ENCODE measurements at places on chromosomes 2 and 18.
A peak's percentile ranks its signal among the peaks of the same experiment; 100 is the strongest.

DNA sequence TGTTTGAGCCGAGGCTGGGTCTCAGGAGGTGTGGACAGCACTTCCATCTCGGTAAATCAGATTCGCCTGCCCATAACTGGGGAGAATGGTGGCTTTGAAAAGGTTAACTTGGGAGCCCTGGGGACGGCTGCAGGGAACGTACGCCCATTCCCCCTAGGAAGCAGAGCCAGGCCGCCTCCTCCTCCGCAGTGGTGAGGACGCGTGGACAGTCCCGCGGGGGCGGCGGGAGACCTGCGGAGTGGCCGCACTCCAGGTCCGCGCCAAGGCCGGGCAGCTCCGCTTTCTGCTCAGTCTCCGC is 845 bp upstream of the MYCN start:
- DNase-seq = no peak

GRCh38 chr2:33144243-33144642 is 197.5 kb downstream of the LTBP1 start:
- DNase-seq = no peak

- no peak for DNase-seq
Measured at GRCh38 chr2:25375371-25375988, 33.8 kb upstream of the DNMT3A start.

DNA sequence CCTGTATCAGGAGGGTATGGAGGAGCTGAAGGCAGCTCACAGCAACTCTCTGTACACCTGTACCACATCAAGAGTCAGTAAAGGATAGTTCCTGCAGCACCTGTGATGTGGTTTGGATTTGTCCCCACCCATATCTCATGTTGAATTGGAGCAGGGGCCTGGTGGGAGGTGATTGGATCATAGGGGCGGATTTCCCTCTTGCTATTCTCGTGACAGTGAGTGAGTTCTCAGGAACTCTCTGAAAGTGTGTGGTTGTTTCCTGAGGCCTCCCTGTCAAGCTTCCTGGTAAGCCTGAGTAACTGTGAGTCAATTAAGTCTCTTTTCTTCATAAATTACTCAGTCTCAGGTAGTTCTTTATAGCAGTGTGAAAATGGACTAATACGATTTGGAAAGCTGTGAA is 28.9 kb downstream of the OSBPL1A start:
- DNase-seq = peak; percentile 60

DNA sequence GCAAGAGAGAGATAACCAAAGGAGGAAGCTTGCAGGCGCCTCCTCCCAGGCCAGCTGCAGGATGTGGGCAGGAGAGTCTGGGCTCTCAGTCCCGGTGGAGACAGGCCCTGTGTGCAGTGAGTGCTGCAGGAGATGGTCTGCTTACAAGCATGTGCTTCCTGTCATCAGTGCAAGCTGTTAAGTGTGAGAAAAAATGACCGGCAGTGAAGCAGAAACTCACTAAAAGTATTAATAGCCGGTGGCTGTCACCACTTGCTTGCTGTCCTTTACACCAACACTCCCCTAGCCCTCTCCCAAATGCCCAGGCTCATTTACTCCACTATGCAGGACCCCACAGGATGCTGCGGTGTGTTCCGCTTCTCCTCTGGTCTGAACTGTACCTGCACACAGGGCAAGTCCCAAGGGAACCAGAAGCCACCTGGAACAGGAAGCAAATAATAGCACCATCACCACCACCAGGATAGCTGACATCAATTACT is 435.6 kb upstream of the HS6ST1 start:
- DNase-seq = no peak

DNA sequence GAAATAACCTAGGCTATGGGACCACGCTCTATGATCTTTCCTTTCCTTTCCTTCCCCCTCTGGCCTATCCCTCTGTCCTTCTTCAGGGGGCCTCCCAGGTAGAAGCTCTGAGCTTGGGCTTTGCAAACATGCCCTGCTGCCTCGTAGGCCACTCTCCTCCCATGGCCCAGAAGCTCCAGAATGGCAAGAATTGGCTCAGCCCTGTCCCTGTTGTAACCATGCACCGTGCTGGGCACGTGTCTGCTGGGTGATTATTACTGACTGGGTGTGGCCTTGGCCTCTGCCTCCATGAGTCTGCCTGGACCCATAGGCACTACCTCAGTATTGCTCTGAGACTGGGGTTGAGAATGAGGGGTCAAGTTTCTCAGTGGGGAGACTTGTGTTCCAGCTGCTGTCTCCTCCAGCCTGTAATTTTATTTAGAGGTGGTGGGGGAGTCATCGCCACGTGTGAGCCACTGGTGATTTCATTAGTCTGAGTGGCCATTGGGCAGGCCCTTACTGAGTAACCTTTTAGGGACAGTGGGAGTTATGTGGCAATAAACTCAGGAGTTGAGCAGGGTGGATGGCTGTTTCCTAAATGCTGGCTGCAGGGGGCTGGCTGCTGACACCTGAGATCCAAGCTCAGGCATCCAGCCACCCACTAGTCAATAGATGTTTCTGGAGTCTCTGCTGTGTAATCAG is 157.9 kb downstream of the CLIP4 start:
- DNase-seq = no peak

- DNase-seq = no peak
Measured at GRCh38 chr18:58048081-58048642, 4.1 kb downstream of the NEDD4L start.

DNA sequence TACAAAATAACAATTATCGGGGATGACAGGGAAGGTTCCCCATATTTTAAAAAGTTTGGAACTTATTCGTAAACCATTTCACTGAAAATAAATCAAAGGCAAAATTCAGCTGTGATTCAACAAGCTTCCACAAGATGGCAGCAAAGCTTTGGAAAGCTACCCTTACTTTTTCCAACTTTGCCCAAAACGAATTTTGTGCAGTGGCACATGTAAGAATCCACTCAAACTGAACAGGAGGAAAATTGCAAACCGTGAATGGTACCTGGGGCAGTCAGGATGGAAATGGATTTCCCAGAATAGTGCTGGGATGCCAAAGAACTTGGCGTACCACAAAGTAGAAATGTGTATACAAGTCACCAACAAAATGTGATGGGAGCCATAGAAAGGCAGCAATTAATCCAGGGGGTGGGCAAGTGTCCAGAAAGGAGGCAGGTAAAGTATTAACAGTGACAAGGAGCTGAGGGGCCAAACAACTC is 10.7 kb downstream of the RPL31 start:
- no peak for DNase-seq

DNA sequence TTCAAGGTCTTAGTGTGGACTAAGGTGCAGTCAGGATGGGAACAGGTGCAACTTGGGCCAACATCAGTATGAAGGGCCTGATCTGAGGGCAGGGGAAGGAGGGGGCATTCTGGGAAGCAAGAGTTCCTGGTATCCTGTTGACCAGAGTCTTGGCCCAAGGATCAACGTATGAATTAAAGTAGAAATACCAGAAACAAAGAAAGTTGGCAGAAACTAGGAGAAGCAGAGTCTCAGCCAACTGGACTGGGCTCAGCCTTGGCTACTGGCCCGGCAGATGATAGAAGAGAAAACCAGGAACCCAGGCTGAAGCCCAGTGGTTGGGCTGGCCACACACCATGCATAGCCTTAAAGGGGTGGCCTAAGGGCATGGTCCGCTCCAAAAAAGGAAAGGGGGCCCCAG is 2.3 kb downstream of the CETN1 start:
- no peak for DNase-seq

GRCh38 chr18:79199691-79200374 is 130.6 kb downstream of the ATP9B start:
- no peak for DNase-seq

DNA sequence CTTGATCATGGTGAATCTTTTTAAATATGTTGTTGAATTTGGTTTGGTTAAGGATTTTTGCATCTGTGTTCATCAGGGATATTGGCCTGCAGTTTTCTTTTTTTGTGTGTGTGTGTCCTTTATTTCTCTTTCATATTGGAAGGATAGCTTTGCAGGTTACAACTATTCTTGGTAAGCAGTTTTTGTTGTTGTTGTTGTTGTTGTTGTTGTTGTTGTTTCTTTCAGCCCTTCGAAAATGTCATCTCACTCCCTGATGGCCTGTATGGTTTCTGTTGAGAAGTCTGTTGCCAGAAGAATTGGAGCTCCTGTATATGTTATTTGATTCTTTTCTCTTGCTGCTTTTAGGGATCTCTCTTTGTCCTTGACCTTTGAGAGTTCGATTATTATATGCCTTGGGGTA is 74.8 kb downstream of the SEMA4F start:
- no peak for DNase-seq

DNA sequence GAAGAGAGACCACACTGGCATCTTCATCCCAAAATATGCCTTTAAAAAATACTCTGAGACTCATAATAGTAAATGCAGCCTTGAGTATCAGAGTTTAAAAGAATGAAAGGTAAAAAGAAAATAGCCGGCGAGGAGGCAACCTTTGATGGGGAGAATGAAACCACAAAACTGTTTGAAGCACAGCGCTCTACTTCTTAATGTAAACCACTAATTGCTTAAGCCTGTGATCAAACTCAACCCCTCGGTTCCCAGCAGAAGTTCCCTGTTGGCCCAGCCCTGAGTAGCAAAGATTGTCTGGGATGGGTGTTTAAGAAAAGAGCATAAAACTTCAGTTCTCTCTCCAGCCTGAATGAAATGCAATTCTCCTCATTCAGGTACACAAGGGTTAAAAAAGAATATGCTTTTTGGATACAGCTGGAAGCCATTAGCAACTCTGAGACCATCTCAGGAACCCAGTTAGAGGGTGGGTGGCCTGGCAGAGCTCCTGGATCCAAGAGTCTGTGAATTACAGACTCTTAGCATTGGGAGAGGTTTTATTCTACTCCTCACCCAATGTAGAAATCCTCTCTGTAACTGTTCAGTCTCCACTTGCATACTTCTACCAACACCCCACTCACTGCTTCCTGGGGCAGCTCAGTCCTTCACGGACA is 44.8 kb downstream of the VIT start:
- no peak for DNase-seq

- DNase-seq = no peak
Measured at GRCh38 chr2:182247831-182248230, 179.0 kb downstream of the PDE1A start.

GRCh38 chr2:132477962-132478361 is 61.4 kb downstream of the GPR39 start:
- DNase-seq = no peak

DNA sequence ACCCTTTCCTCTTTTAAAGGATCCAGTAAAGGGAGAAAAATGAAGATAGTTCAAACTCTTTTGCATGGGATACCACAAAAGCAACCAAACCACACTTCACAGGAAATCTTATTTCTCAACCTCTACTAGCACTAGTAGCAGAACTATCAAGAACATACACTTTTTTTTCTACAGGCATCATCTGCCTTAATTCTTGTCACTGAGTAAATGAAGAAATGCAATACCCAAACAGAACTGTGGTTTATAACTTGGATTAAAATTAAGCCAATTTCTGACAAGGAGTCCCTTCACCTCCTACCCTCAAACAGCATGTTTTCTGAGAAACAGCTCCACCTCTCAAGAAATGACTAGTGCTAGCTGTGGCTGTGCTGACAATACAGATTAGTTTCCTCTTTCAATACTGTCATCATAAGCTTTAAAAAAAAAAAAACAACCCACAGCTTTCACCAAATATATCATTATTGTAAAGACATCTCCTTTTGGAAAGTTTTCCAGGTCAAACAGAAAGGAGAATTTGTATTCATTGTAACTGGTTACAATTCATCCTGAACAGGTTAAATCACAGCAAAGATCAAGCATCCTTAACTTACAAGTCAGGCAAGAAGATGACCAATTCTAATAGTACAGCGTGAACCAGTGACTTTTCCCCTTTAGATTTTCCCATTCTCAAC is 44.4 kb downstream of the PTPN2 start:
- DNase-seq = peak; percentile 17

DNA sequence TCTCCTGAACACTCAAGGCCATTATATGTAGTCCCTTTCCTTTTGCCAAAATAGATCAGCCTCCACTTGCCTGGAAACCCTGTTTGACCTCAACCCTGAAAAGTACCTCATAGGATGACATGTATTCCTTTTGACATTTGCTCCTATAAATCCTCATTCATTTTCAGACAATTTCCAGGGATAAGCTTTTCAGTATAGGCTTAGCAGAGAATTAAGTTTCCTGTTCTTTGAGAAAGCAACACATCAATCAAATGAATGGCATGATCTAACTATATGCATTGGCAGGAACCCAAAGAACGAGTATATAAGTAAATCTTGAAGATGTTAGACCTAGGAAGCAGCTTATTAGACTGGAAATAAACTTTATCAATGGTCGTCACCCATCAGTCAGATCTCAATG is 483.0 kb downstream of the CCDC85A start:
- DNase-seq = no peak

DNA sequence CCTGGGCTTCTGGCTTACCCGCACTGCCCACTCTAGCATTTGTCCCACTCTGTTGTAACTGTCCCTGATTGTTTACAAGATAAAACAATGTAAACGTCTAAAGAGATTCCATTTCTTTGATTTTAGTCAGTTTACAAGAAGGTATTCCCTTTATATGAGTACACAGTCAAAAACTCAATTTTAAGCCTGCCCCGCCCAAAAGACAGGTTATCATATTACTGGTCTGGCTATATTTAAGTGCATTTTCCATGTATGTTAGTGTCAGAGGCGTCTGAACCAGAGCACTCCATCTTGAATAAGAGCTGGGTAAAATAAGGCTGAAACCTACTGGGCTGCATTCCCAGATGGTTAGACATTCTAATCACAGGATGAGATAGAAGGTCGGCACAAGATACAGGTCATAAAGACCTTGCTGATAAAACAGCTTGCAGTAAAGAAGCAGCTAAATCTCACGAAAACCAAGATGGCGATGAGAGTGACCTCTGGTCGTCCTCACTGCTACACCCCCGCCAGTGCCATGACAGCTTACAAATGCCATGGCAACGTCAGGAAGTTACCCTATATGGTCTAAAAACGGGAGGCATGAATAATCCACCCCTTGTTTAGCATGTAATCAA is 15.0 kb downstream of the GPR45 start:
- DNase-seq = no peak

DNA sequence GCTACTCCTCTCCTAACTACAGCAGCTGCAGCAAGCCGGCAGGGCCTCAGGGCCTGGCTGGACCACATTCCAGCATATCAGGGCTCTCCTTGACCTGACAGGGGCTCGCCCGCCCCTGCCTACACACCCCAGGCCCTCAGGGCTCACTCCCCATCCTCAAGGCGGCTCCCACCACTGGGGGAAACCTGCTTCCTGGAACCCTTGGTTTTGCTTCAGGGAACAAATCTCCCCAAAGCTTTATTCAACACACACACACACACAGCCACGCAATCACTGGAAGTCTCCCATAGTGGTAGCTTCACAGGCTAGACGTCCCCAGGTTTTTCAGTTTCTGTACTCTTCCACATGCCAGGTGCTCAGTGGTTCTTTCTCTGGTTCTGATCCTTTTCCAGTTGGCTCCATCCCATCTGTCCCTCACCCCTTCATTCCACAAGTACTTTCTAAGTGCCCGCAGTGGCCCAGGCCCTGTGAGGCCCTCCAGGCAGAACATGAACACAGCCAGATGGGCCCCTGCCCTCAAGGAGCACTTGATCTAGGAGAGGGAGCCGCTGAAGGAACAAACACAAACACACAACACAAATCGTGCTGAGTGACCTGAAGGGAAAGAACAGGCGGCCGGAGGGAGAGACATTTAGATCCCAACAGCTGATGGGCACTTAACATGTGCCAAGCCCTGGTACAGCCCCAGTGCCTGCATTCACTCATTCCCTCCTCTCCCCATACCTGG is 51.1 kb downstream of the TNS1 start:
- DNase-seq = no peak

GRCh38 chr2:71944806-71945602 is 202.7 kb downstream of the CYP26B1 start:
- DNase-seq = no peak
